ENCODE measurements at places on chromosomes 12 and 14.

DNA sequence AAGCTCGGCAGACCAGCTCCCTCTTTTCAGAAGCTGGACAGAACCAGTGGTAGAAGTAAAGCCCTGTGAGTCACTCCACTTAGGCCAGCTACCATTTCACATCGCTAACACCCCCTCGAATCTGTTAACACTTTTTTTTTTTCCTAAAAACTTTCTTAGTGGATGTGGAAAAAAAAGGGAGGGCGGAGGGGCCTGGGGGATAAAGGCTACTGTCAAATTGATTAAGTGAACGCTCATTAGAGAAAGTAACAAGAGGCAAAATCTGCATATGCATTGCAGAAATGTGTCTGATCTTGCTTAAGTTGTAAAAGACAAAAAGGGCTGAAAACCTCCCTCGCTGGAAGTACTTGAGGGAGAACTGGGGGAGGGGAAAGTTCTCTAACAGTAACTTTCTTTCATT lies 86.6 kb upstream of the OTX2 start:
- DNase-seq = no peak

GRCh38 chr14:58738876-58739275 lies 101.1 kb downstream of the DACT1 start:
- no peak for DNase-seq

DNA sequence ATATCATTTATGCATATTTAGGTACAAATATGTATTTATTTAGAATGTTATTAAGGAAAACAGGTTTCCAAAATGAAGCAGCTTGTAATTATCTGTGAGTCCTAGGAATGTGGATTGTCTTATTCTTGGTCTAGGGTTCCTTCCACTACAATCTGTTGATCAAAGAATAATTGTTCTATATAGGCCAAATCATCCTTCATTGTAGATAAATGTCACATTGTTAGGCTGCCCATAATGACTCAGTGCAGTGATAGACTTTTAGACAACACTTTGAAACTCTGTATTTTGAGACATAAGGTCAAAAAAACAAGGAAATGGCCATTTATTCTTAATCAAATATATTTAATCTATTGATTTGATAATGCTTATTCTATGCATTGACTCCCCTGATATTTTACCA lies 283.0 kb downstream of the ACSS3 start:
- no peak for DNase-seq

DNA sequence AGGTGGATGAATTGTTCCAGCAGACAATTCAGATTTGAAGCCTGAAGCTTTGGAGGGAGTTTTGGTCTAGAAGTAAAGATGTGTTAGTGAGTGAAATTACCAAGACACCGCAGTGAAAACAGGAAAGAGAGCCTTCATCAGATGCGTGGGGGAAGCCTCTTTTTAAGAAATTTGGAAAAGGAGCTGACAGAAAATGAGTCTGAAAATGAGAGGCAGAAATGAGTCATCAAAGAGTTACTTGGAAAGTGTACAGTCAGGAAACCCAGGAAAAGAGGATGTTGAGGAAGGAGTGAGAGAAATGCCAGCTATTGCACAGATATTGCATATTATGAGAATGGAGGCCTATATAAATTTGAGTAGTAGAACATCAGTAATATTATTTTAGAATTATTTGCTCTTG lies 520.7 kb downstream of the NRXN3 start:
- DNase-seq = no peak

GRCh38 chr12:108570743-108571608 lies 8.6 kb downstream of the ISCU start:
- DNase-seq = no peak

- no peak for DNase-seq
Measured at GRCh38 chr14:91681118-91681517, 50.8 kb downstream of the CATSPERB start.

- no peak for DNase-seq
Measured at GRCh38 chr12:57103856-57104255, 7.3 kb downstream of the STAT6 start.

- no peak for DNase-seq
Measured at GRCh38 chr12:105318651-105319483, 11.6 kb upstream of the C12orf75 start.

DNA sequence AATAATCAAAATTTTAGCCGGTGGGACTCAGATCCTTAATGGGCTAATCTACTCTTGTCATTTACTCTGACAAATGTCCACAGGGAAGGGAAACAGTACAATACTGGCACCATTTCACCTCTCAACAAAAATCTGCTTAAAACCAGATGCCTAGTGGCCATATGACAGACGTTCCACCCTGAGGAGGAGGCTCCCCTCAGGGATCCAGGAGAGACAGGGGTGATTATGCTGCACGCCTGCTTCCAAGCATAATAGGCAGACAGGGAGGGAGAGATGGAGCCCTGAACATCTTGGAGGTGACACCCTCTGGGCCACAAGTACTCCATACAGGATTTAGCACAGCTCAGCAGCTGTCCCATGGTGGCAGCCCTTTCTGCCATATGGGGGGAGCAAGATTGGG lies 24.8 kb upstream of the AKAP6 start:
- DNase-seq = no peak

DNA sequence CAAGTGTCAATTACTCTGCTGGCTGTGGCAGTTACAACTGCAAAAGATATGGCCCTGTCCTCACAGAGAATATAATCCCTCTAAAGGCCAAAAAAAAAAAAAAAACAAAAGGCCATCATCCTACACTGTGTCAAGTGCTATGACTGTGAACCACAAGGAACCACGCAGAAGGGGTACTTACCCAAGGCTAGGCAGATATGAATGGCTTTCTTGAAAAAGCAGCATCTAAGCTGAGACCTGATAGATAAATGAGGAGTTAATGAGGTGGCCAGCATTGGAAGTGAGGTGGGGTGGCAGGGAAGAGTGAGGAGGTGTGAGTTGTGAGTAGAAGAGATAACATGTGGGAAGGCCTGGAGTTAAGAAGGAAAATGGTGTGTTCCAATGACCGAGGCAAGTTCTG lies 16.4 kb upstream of the IL22 start:
- no peak for DNase-seq

GRCh38 chr12:109696485-109697269 lies 16.9 kb upstream of the FAM222A start:
- DNase-seq = no peak

GRCh38 chr12:92556141-92556540 lies 146.6 kb upstream of the PLEKHG7 start:
- no peak for DNase-seq

DNA sequence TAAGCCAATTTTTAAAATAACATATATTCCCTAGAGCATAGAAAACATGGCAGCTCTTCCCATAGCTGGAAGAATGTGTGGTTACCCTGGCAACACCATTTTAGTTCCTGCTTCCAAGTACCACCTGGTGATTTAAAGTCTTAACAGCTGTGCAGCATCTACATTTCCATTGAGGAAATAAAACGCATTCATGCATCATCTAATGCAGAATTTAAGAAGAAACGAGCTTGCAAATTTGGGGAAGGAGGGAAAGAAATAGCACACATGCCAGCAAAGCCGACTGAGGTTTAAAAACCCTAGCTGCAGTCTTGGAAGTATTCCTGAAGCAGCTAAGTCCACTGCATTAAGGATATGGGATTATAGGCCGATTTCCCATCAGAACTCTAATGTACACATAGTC lies 22.8 kb upstream of the SLC38A2 start:
- no peak for DNase-seq

DNA sequence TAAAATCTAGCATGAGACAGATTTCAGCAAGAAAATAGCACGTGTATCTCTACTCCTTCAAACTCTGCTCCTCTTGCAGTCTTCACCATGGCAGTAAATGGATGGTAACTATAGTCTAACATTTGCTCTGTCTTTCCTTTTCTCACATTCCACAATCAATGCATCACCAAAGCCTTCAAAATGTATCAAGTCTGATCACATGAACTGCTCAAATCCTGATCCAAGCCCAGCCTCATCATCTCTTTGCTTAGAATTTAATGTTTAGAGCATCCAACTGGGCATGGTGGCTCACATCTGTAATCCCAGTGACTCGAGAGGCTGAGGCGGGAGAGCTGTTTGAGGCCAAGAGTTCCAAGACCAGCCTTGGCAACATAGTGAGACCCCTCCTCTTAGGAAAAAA lies 45.9 kb downstream of the CDK17 start:
- DNase-seq = no peak

- no peak for DNase-seq
Measured at GRCh38 chr12:69447892-69448291, 22.3 kb upstream of the FRS2 start.

GRCh38 chr12:93059925-93060665 lies 131.0 kb upstream of the EEA1 start:
- DNase-seq = peak; percentile 55

- no peak for DNase-seq
Measured at GRCh38 chr14:46377305-46377704, 274.3 kb downstream of the RPL10L start.

GRCh38 chr12:54292083-54292930 lies 8.5 kb downstream of the NFE2 start:
- DNase-seq = no peak

GRCh38 chr12:93593843-93594242 lies 21.4 kb downstream of the SOCS2 start:
- no peak for DNase-seq

DNA sequence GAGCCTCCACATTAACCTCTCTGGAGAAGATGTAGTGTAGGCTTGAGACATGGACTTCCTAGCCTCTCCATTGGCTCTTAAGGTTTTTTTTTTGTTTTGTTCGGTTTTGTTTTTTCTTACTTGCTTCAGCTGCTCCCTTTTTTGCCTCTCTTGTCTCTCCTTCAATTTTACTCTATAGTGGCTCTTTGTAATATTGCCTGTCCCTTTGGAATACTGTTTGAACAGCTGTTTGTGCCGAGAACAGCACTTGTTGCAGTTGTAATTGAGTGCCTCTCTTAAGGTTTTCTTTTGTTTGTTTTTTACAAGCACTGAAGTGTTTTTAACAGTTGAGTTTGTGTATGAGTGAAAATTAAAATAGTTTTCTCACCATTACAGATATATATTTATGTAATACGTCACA lies 567.7 kb downstream of the LRFN5 start:
- no peak for DNase-seq

- DNase-seq = no peak
Measured at GRCh38 chr14:72822946-72823611, 70.8 kb downstream of the DPF3 start.

DNA sequence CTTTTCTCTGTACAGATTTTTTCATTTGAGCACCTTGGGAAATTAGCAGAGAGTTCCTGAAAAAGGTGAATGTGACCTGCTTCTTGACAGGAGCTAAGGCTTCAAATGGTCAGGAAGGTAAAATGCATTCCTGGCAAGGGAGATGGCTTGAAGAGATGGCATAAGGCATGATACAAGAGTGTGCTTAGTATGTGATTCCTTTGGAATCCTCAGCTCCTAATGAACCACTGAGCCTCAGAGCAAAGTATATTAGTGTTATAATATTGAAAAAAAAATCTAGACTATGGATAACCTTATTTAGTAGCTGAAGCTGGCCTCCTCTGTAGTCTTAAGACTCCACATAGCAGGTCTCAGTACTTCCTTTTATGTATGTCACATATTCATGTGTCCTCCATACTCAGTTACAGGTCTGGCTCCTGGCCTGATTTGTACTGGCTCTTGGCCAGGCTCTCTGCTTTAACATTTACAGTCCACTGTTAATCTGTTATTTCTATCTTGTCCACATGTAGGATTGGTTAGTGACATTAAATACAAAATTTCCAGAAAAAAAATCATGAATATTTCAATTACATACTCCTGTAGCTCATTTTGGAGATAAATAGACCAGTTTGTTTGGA lies 17.9 kb downstream of the TOGARAM1 start:
- DNase-seq = no peak

DNA sequence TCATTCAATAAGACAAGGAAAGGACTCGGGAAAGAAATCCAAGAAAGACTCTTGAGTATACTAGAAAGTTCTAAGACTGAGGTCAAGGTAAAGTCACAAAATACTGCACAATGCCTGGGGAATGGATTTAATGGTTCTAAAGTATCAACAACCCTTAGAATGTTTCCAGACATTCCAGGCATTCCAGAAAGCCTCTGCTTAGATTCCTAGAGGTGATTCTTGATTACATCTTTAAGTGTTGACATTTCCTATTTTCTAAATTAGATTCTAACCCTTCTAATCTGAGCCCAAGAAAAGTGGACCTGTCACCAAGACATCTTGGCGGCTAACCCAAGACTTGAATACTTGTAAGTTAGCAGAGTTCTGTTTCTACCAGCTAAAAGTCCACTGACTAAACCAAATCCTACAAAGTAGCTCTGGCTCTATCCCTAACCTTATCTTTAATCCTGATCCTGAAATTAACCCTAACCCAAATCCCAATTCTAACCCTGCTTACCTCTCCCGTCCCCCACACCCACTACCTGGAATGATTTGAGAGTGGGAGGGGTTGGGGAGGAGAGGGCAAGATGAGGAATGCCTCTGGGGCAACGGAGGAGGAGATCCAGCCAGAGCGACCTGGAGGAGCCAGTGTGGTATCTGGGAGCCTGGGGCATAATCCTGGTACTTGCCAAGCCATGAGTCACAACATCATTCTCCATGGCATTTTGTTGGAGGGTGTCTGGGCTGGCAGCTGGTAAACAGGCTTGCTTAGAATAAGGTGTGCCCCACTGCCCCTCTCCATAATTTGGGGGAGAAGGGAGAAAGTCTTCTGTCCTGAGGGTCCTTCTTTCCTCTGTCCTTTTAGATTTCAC lies 93.4 kb upstream of the HOXC13 start:
- no peak for DNase-seq

DNA sequence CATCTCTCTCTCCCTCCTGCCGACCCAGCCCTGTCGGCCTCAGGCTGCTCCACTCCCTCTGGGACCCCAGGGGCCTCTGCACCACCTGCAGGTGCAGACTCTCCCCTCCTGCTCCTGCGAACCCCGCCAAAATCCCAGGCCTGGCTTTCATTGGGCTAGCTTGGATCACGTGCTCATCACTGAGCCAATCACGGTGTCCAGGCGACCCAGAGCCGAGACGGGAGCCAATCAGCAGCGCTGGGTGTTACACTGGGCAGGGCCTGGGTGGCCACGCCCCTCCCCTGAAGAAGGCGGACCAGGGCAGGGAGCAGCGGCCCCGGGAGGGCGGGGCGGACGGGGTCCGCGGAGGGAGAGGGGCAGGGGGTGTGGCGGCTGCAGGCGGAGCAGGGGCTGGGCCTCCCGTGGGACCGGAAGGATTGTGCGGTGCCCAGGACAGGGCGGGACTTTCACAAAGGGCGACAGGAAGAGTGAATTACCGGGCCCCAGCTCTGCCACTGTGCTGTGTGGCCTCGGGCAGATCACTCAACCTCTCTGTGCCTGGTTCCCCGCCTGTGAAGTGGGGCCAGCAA lies 66.6 kb upstream of the FBRSL1 start:
- DNase-seq = no peak

- DNase-seq = no peak
Measured at GRCh38 chr12:27572486-27573255, 48.7 kb downstream of the PPFIBP1 start.

GRCh38 chr12:1702713-1703112 lies 11.8 kb downstream of the ADIPOR2 start:
- no peak for DNase-seq

GRCh38 chr12:90915353-90915752 lies 39.6 kb downstream of the CCER1 start:
- DNase-seq = no peak

DNA sequence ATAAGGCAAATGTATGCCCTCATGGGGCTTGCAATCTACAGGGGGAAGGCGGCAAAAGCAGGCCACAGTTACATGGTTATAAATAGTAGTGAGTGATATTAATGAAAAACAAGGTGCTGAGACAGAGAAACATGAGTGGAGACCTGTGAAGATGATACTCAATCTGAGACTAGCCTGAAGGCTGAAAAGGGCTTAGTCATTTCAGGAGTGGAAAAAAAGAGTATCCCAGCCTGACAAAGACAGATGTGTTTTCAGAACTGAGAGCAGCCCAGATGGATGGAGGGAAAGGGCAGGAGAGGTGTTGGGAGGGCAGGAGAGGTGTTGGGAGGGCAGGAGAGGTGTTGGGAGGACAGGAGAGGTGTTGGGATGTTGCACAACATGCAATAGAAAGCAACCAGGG lies 181.9 kb downstream of the C12orf42 start:
- DNase-seq = peak; percentile 18

Data from GM13977 (cell line).